ENCODE measurements at places on chromosomes 12 and 14. TPM values are rescaled to one million over a fixed set of nuclear protein-coding genes. Genes with fewer than 3 reads are reported as not detected.
A peak's percentile ranks its signal among the peaks of the same experiment; 100 is the strongest.

GRCh38 chr12:11578461-11578993, 70.9 kb upstream of the ETV6 start:
- DNase-seq = no peak

Gene FOXG1
- polyA plus RNA-seq = 0.02 TPM

- DNase-seq = peak; percentile 4
These were observed 1189.0 kb upstream of the FLRT2 start for GRCh38 chr14:84340938-84341337.

DNA sequence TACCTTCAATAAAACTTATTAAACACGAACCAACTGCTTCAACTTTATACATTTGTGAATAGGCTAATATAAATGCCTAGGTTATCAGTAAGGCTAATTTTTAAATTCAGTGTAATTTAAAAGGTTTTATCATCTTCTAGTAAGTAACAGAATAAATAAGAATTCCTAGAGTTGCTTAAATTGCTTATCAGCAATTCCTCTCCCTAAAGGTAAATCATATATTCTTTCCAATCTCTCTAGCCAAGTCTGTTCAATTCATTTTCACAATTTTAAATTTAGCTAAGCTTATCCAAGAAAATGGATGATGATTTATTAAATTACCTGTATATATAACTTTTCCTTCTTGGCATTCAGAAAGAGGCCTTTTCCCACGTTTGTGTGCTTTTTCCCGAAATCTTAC, 4.6 kb downstream of the PUS7L start:
- no peak for DNase-seq

Gene OR6C1
- polyA plus RNA-seq = not detected

- no peak for DNase-seq
These were observed 53.1 kb downstream of the TSPAN9 start for GRCh38 chr12:3130057-3130830.

DNA sequence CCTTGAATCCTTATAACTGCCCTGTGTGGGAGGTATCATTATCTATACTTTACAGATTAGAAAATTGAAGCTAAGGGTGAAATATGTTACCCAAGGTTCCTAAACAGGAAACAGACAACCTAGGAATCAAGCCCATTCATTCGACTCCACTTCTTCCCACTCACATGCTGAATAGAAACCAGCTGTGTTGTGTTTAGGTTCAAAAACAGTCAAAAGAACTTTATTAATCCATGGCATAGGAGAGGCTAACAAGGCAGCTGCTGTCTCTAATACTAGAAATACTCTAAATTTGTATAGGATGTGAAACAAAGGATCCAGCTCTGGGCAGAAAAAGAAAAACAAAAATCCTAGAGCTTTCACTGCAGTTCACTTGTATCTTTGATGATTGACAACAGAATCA, 9.9 kb downstream of the AMDHD1 start:
- no peak for DNase-seq

Gene CACNA1C
- polyA plus RNA-seq = 3.2 TPM

DNA sequence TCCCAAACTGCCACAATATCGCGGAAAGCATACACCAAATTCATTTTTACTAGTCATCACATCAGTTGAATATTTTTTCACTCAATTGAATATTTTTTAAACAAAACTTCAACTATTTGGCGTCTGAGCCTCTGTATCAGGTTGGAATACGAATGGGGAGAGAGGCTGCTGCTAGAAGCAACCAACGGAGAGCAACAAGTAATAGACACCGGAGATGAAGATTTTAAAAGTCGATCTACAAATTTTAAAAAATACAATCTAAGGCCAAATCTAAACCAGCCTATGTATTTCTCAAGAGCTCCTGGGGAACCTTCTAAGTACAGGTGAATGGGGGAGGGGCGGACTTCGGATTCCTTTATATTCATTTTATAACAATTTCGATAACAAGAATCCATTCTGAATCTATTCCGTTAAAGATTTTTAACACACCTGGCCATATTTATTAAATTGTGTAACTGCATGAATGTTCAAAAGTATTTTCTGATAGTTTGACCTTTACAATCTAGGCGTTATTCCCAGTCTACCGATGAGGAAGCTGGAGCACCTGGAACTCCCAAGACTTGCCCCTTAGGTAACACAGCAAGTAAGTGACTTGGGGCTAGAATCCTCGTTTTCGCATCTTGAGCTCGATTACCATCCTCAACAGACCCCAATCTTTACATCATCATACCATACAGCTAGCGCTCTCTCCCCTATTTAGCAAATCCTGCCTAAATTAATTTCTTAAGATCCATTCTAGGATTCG, 1.2 kb downstream of the GNPNAT1 start:
- peak; percentile 32 for DNase-seq

Gene TAS2R8
- not detected for polyA plus RNA-seq

GRCh38 chr14:90797451-90797850, 18.8 kb downstream of the TTC7B start:
- DNase-seq = no peak
